ENCODE measurements at places on chromosomes 16 and 17. TPM values are rescaled to one million over a fixed set of nuclear protein-coding genes. Genes with fewer than 3 reads are reported as not detected.

Gene GJD3
- 1.8 TPM for total RNA-seq

Gene SECTM1
- 5.2 TPM for total RNA-seq

Gene MYO15A
- 5.4 TPM for total RNA-seq

DNA sequence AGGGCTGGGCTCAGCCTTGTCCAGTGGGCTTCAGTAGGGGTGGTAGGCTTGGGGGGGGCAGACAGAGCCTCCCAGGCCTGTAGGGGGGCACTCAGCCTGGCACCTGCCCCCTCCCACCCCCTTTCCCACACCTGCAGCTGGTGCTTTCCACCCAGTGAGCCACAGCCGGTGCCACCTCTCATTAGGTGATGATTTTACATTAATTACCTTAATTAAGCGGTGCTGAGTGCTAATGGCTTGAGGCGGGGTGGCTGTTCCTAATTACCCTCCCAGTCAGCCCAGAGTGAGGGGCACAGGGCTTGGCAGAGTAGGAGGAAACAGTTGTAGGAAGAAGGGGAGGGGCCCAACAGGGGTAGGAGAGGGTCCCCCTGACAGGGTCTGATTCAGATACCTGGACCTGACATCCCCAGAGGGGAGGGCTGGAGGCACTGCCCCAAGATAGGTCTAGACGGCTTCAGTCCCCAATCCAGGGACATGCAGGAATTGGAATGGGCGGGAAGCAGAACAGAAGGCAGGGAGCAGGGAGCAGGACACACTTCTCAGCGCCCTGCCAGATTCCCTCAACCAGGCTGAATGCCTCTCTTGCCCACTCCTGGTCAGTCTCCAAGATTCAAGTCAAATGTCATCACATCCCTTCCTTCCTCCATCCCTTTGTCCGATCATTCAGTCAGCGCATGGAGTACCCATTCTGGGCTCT lies 26.5 kb upstream of the PHF12 start:
- no peaks in the 10 kb centered on the region for H3K4me1 ChIP-seq
- no peaks in the 10 kb centered on the region for H3K36me3 ChIP-seq
- H3K4me3 ChIP-seq, result no peak overlapping the region
- H3K27ac ChIP-seq, result no peak overlapping the region
- H3K27me3 ChIP-seq, result no peaks in the 10 kb centered on the region
- DNase-seq, result no peak

Gene PMFBP1
- total RNA-seq, result 0.45 TPM

DNA sequence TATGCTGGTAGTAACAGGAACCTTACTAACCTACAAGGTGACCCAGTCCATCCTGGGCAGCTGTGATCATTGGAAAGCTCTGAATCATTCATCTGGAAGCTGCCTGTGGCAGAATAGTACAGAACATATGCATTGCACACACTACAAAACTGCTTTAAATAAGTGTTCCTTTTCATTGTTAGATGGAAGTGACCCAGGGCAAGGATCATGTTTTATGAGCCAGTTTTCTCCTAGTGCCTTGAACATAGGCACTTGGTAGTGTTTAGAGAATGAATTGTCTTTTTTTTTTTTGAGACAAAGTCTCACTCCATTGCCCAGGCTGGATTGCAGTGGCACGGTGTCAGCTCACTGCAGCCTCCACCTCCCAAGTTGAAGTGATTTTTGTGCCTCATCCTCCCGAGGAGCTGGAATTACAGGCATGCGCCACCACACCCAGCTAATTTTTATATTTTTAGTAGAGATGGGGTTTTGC lies 55.4 kb downstream of the TENT4B start:
- no peaks in the 10 kb centered on the region for H3K27me3 ChIP-seq
- peaks cover 24% of the 10 kb centered on the region for H3K4me1 ChIP-seq
- no peak for DNase-seq
- H3K4me3 ChIP-seq, result no peak overlapping the region
- H3K36me3 ChIP-seq, result no peaks in the 10 kb centered on the region

Gene ESRP2
- 2.8 TPM for total RNA-seq

- no peak overlapping the region for H3K27ac ChIP-seq
- H3K27me3 ChIP-seq, result no peaks in the 10 kb centered on the region
- H3K4me3 ChIP-seq, result no peak overlapping the region
- no peaks in the 10 kb centered on the region for H3K4me1 ChIP-seq
Measured at GRCh38 chr16:14475370-14476139, 154.5 kb downstream of the PARN start.

DNA sequence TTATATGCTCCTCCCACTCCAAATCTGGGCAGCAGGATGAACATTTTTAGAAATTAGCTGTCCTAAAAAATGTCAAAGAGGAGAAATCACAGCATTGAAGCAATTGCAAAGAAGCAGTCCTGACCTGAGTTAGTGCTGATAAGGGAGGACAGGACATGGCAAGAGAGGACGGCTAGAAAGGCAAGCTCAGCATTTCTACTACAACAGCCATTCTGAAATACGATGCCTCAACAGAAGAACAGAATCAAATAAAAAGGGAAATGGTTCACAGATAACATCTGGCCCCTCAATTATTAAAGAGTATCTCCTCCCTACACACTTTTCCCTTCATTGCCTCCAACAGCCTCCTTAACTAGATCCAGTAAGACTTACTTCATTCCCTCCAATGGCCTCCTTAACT lies 18.3 kb downstream of the VPS53 start:
- H3K27me3 ChIP-seq, result no peaks in the 10 kb centered on the region
- no peak for DNase-seq
- peak overlapping the region; percentile 50 for H3K27ac ChIP-seq
- peaks cover 11% of the 10 kb centered on the region for H3K4me1 ChIP-seq

Gene MYH8
- total RNA-seq, result not detected

Gene AGRP
- total RNA-seq, result 0.48 TPM

DNA sequence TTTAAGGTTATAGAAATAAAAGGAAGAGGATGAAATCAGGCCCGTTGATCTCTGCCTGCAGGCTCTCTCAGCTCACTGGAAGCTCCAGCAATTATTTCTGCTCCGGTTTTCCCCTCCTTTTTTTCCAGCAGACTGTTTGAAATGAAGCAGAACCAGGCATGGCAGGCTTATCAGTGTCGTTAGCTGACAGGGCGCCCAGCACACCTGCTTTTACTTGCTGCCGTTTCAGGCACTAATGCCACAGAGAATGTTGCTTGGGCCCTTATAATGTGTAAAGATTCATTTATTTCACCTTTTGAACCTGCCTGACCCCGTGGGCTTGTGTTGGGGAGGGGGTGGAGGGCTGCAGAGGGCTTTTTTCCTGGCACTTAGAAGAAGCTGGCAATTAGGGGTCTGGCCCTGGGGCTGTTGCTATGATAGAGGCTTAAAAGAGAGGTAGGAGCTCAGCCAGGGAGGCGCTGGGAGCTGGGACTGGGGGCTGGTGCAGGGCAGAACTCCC lies 108.1 kb downstream of the IRX3 start:
- no peak for DNase-seq
- no peaks in the 10 kb centered on the region for H3K4me1 ChIP-seq
- H3K36me3 ChIP-seq, result no peaks in the 10 kb centered on the region
- no peak overlapping the region for H3K27ac ChIP-seq

Gene KRT23
- 3.6 TPM for total RNA-seq

Gene SLFN12L
- total RNA-seq, result 1.0 TPM

Gene NPIPB6
- 6.7 TPM for total RNA-seq

GRCh38 chr16:70493802-70494201 lies 29.6 kb downstream of the COG4 start:
- no peaks in the 10 kb centered on the region for H3K36me3 ChIP-seq
- no peak overlapping the region for H3K27ac ChIP-seq
- no peaks in the 10 kb centered on the region for H3K27me3 ChIP-seq
- H3K4me3 ChIP-seq, result no peak overlapping the region
- no peaks in the 10 kb centered on the region for H3K4me1 ChIP-seq
- no peak for DNase-seq

- DNase-seq, result no peak
- no peak overlapping the region for H3K27ac ChIP-seq
- no peaks in the 10 kb centered on the region for H3K36me3 ChIP-seq
- H3K4me1 ChIP-seq, result peaks cover 4% of the 10 kb centered on the region
Measured at GRCh38 chr17:47843391-47843730, 2.3 kb upstream of the SCRN2 start.

DNA sequence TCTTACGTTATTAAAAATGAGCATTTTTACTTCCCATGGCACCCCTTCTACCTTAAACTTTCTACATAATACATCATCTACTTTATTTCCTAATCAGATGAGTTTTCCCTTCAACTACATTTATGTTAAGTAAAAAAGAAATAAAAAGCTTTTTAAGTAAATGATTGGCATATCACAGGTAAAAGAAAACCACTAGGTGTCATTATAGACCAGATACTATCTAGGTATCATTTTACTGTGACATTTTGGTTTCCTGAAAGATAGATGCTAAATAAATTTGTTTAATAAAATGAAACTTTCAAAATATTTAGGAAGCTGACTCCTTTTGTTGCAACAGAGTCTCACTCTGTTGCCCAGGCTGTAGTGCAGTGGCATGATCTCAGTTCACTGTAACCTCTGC lies 3.8 kb upstream of the CMTM1 start:
- no peaks in the 10 kb centered on the region for H3K36me3 ChIP-seq
- no peaks in the 10 kb centered on the region for H3K27me3 ChIP-seq
- H3K4me3 ChIP-seq, result no peak overlapping the region
- no peak overlapping the region for H3K27ac ChIP-seq
- no peak for DNase-seq
- H3K4me1 ChIP-seq, result no peaks in the 10 kb centered on the region
